ENCODE measurements at places on chromosomes 16 and 17.
A peak's percentile ranks its signal among the peaks of the same experiment; 100 is the strongest.

GRCh38 chr16:15605839-15606517, 37.0 kb downstream of the MARF1 start:
- no peak for DNase-seq

- no peak for DNase-seq
These were observed 23.8 kb downstream of the TMEM92 start for GRCh38 chr17:50298018-50298417.

DNA sequence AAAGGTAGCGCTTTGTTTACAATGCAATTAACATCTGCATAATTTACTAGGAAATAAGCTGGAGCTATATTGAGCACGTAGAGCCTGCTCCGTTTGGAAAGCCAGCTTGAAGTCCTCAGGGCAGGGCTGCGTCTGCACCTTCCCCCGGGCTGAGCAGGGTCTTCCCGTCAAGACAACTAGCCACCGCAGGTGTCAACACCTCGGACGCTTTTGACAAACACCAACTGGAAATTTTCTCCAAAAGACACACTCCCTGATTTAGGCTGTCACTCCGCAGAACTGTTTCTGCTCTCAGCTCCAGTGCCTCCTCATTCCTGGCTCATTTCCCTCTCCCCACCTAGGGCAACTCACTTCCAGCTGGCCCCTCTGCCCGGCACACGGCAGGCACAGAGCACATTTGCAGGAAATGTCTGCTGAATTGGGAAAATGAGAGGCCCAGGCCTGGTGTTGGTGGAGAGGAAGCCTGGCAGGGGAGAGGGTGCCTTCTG, 170.3 kb downstream of the MAF start:
- DNase-seq, result no peak

GRCh38 chr17:9021992-9022572, 772 bp downstream of the NTN1 start:
- no peak for DNase-seq

- DNase-seq, result no peak
These were observed 9.4 kb upstream of the CEP20 start for GRCh38 chr16:15897834-15898254.

- no peak for DNase-seq
These were observed 176.8 kb downstream of the TANC2 start for GRCh38 chr17:63142836-63143235.

- no peak for DNase-seq
These were observed 1938.8 kb downstream of the TP53TG3F start for GRCh38 chr16:35398180-35398579.

GRCh38 chr17:70265471-70265870, 96.1 kb downstream of the KCNJ2 start:
- no peak for DNase-seq

DNA sequence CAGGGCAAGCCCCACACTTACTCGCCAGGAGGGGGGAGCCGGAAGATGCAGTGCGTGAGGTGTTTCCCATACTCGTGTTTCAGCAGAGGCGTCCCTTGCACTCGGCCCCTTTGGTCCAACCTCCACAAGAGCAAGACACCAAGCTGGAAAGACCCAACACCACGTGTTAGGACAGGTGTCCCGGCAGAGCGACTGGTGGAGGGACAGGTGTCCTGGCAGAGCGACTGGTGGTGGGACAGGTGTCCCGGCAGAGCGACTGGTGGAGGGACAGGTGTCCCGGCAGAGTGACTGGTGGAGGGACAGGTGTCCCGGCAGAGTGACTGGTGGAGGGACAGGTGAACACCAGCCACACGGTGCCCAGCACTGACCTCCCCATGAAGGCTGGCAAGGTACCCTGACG, 19.4 kb downstream of the IFT140 start:
- no peak for DNase-seq

DNA sequence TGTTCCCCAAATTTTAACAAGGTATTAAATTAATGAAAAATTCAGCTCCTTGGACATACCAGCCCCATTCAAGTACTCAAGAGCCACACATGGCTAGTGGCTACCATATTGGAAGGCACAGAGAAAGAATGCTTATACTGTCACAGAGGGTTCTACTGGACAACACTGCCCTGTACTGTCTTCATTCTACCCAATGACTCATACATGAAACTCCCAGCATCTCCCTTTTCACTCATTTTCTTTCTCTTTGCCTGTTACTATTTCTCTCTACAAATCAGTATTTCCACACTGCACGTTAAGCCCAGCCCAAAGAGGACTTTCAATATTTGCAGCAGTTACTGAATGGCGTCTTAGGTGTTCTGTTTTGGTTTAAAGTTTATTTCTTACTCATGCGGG, 72.1 kb upstream of the RCVRN start:
- no peak for DNase-seq

DNA sequence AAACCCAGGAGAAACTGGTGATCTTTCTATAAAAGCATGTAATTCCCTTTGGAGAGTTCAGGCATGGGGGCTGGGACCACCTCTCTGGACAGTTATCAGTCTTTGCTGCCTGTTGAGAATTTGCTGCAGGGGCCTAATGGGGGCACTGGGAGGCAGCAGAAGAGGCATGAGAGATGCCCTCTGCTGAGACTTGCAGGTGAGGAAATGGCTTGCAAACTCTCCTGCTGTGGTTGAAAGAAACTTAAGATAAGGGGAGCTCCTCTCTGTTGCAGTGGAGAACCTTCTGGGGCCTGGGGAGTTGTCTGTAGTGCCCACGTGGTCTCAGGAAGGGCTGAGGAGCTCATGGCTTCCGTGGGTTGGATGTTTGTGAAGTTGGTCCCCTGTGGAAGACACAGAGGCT, 301.1 kb upstream of the FOXF1 start:
- no peak for DNase-seq

DNA sequence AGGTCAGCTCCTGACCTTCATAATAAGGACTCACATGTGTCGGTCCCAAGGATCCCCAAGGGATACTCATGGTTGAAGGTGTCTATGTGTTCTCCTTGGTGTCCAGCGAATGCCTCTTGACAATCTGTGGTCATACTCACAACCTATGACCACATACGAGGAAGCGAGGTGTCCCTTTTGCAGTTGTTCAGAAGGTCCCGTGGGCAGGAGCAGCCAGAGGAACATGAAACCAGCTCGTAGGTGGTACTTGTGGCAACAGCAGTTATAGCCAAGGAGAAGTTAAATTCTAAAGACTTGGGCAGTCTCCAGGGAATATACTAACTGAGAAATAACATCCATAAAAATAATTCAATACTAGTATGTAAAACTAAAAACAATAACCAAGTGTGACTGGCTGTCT, 685.3 kb downstream of the WWOX start:
- no peak for DNase-seq

DNA sequence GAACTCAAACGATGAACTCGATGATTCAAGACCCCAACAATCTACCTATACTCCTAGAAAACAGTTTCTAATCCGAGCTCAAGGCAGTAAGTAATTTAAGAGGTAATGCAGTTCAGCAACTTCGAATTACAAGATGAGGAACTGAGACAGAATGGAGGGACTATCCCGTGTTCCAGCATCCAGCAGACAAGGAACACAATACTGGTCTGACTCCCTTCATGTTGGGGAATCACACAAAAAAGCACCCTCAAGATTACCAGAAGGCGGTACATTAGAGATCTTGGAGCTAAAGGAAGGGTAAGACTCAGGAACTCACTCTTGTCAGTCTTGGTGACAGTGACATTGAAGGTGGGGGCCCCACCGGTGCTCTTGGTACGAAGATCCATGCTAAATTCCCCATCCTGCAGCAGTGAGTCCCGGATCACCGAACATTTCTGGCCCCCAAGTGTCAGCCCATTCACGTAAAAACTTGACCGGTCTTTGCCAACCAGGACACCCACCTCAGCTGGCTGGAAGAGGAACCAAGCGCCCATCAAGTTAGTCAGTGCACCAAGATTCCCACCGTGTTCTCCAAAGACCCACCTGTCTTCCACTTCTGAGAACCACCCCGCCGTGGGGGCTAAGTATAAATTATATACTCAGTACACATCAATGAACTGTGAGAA, 1.9 kb downstream of the PFN1 start:
- DNase-seq, result no peak

DNA sequence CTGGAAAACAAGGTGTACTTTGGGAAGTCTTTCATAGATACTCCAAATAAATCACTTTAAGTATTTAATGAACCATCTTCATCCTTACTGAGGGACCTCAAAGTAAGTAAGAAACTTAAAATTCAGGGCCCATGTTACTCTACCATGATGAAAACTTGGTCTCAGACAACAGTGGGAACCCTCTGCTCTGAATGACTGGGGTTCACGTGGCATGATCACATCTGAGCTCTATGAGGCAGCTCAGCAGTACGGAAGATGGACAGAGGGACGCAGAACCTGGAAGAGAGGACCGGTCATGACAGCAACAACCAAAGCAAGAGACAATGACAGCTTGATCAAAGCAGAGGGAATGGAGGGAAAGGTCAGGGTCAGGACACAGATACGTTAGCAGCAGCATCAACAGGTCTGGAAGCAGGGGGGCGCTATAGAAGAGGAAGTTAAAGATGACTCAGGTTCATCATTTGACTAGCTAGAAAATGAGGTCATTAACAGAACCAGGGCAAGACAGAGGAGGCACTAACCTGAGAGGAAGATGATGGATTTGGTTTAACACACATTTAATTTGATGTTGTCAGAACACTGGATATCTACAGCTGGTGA, 9.5 kb downstream of the XPO6 start:
- no peak for DNase-seq

DNA sequence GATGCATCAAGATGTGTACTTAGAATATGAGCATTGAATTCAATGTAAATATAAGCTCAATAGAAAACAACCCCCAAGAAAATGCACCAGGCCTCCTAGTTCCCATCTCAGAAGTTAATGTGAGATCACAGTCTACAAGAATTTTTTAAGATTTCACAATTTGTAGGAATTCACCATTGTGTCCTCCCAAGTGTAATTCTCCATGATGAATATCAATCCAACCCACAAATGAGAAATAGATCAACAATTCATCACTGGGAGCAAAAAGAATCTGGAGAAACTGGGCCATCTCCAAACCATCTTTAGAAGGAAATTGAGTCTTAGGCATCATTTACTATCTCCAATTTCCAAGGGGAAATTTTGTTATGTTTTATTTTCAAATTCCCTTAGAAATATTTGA, 310.5 kb upstream of the GOT2 start:
- DNase-seq, result no peak

DNA sequence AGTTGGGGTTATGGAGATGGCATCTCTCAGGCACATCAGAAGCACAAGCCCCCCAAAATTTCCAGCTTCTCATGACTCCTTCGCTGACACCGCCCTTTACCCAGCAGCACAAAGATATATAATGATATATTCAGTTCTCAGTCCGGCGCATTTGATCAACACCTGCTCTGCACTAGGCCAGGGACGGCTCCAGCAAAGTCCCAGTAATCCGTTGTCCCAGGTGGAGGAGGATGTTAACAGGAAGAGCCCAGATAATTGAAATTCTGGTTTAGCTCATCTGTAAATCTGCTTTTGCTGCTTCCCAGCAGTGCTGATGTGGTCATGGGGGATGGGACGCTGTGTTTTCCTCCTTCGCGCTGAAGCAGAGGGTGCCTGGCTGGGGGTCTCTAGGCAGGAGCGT, 131.5 kb downstream of the OR1D5 start:
- DNase-seq, result no peak

GRCh38 chr16:84917492-84917891, 93.8 kb downstream of the ZDHHC7 start:
- no peak for DNase-seq

GRCh38 chr17:40337351-40337750, 27.2 kb downstream of the GJD3 start:
- DNase-seq, result no peak

DNA sequence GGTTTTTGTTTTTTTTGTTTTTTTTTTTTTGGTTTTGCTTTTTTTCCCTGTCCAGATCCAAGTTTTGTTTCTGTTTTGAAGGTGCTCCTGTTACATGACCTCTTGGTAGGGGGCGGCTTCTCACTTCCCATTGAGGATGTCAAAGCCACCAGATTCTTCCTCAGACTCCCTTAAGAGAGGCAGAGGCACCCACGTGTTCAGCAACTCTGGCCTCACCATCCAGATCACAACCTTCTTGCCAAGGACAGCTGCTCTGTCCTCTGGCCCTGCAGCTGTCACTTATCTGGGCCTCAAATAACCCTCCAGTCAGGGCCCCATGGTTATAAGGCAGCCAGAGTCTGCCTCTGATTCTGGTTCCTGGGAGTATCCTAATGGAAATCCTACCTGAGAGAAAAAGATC, 208.5 kb downstream of the STX8 start:
- no peak for DNase-seq

GRCh38 chr16:85033171-85033570, 5.6 kb downstream of the KIAA0513 start:
- no peak for DNase-seq

GRCh38 chr17:8146381-8147140, 5.6 kb downstream of the PER1 start:
- DNase-seq, result peak; percentile 8

- DNase-seq, result no peak
These were observed 9.9 kb upstream of the TMEM114 start for GRCh38 chr16:8600144-8600775.

- DNase-seq, result peak; percentile 91
These were observed 2.9 kb downstream of the RNF213 start for GRCh38 chr17:80263253-80264204.

GRCh38 chr17:15238676-15239422, 26.3 kb downstream of the PMP22 start:
- DNase-seq, result no peak

DNA sequence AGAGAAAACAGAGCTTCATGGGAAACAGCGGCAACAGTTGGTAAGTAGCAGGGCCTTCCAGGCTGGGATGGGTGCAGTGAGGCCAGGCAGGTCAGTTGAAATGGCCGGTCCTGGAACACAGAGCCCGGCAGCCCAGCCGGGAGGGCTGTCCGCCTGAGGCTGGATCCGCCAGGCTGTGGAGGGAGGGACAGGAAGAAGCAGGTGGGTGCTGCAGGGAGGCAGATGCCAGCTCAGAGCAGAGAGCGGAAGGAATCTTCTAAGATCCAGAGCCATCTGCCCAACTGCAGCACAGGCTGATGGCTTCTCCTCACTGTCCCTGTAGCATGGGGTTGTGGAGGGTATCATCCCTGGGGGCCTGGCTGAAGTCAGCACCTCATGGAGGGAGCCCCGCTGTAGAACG, 599 bp downstream of the RNF112 start:
- DNase-seq, result no peak

- DNase-seq, result peak; percentile 45
These were observed at the start of gene CUEDC1 for GRCh38 chr17:57955183-57955931. TSS of gene CUEDC1 (minus strand) at chr17:57955412. CDS start at chr17:57885564, 69,848 bp downstream.

- no peak for DNase-seq
These were observed 297.1 kb downstream of the IRF8 start for GRCh38 chr16:86195863-86196630.

DNA sequence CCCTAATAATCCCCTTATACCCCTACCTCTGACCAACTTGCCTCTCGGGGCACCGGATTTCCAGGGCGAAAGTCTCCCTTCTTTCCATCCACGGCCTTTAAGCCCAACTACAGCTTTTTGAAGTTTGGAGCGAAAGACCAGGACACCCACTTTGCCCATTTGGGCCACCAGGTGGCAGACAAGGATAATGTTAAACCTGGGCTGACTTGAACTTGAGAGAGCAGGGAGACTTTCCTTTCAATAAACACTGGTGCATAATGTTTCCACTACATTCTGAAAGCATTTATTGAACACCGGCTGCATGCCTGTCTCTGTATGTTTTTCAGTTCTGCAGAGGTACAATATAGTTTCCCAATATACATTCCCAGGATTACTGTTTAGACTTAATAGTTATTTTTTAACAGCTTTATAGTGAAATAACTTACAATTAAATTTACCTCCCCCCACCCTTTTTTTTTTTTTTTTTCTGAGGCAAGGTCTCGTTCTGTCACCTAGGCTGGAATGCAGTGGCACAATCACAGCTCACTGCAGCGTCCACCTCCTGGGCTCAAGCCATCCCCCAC, 6.9 kb upstream of the CES3 start:
- peak; percentile 77 for DNase-seq

- DNase-seq, result no peak
These were observed 4.2 kb upstream of the GPRC5B start for GRCh38 chr16:19888834-19889233.
